ENCODE measurements at places on chromosomes 3 and 15. TPM values are rescaled to one million over a fixed set of nuclear protein-coding genes. Genes with fewer than 3 reads are reported as not detected.

SLC6A20 gene
- total RNA-seq: 10.2 TPM

GOLGA6D gene
- not detected for total RNA-seq

FOXB1 gene
- total RNA-seq: not detected

SCAANT1 gene
- total RNA-seq: not detected

SLC28A2 gene
- 1.5 TPM for total RNA-seq

GRCh38 chr3:57852896-57853295 lies 96.8 kb downstream of the SLMAP start:
- peak; percentile 43 for DNase-seq

GRCh38 chr15:69797615-69798014 lies 300.1 kb downstream of the TLE3 start:
- DNase-seq: no peak

DNA sequence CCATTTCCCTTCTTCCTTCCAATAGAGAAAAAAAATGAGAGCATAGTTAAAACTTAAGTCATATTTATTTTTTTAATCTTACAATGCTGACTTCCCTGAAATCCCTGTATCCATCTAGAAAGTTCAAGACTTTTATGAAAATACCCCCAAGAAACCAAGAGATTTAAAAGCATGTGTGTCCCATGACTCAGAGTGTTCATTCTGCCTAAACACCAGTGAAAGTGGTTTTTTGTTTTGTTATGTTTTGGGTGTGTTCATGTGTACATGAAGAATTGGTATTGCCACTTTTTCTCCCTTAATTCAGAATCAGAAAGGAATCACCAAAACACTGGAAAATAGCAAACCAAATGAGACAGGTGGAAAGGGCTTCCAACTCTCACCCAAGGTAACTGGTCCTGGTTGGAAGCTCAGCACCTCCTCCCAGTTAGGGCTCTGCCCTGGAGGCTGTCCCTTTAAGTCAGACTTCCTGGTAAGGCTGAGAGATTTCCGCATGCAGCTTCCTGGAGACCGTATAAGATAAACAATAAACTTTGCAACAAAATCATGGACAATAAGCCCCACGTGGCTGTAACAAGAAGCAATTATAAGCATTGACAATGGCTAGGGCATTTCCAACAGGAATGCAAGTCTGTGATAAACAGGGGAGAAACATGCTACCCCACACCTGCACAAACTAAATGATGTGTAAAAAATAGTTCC lies 121.9 kb upstream of the ARHGEF3 start:
- DNase-seq: peak; percentile 86

DNA sequence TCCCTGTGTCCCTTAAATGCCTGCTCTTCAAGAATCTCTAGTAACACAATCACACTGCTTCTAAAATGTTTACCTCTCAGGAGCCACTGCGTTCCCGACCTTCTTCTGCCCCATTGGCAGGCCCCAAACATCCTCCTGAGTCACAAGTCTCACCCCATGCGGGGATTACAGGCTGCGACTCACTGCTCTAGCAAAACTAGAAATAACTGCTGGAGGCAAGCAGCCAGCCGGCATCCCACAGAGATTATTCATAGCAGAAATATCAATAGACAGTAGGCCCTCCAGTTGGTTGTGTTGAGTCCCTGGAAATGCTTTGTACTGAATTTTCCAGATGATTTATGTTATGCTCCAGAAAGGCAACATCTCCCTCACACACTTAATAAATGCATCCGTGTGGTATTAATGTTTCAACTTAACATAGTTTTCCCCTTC lies 64.8 kb downstream of the RFTN1 start:
- peak; percentile 57 for DNase-seq

- DNase-seq: no peak
These were observed 631 bp downstream of the UBR1 start for GRCh38 chr15:43105077-43105736.

- DNase-seq: no peak
These were observed 112.9 kb upstream of the ARHGEF3 start for GRCh38 chr3:56914646-56915045.

- no peak for DNase-seq
These were observed 8.4 kb downstream of the UPK1B start for GRCh38 chr3:119181765-119182164.

DNA sequence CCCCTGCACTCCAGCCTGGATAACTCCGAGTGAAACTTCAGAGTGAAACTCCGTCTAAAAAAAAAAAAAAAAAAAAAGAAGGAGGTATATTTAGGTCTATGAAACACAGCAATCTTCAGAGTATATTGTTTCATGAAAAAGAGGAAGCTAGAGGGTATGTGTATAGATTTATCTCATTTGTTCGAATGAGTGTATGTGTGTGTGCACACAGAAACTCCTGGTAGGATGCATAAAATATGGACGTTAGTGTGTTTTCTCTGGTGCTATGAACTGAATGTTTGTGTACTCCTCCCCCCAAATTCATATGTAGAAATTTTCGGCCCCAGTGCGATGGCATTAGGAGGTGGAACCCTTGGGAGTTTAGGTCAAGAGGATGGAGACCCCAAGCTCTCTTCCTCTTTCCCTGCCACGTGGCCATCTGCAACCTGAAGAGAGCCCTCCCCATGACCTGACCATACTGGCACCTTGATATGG lies 98.6 kb upstream of the KLF13 start:
- no peak for DNase-seq

DNA sequence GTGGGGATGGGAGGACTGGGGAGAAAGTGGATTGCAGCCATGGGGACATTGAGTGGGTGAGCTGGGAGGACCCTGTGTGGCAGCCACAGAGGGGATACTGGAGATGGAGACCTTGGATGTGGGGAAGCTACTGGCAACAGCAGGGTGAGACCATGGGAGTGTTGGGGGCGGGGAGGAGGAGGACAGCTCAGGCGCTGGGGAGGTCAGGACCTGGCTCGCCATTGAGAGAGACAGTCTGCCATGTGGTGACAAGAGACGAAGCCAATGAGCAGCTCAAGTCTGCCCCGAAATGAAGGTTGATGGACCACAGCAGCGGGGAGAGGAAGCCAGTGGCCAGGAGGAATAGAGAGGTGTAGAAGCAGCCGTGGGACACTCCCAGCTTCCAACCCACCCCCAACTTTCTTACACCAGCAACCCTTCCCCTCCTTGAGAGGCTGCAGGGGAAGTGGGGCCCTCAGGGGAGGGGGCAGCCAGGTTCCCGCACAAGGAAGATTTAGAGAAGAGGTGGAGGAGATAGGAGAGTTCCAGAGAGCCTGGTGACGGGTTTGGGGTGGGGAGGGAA lies 118.1 kb downstream of the ASB7 start:
- no peak for DNase-seq

DNA sequence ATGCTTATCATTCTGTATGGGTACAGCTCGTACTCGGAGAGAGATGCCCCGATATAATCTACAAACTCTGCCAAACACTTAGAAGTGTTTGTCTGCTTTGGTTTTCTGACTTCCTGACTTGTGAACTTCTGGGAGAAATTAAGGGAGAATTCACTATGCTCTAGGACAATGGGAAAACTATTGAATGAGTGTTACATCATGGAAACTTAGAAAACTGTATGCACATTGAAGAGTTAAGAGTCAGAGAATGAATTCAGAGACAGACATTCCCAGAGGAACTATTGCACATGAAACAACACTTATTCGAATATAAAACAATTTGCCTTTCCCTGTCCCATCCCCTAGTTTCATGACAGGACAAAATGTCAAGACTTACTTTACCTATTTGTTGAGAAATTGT lies 57.8 kb downstream of the DTWD1 start:
- no peak for DNase-seq

- no peak for DNase-seq
These were observed 99.4 kb upstream of the TSC22D2 start for GRCh38 chr3:150308481-150309256.

DNA sequence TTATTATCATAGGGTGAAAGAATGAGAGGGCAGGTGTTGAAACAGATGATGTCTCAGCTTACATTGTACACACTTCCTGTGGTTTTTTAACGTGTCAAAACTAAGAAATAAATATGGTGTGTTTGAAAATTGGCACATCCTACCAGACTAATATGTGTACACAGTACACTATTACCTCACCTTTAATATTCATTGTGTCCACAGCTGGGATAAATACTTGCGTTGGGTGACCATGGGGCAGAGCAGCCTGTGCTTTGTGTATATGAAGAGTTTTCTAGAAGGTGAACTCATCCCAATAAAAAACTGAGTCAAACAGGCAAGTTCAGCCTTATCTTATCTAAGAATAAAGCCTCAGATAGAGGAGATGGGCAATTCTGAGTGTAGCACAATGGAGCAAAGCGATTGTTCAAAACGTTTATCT lies 17.3 kb downstream of the SUCNR1 start:
- no peak for DNase-seq

- no peak for DNase-seq
These were observed 384.3 kb downstream of the CACNA2D3 start for GRCh38 chr3:54506603-54507002.

DNA sequence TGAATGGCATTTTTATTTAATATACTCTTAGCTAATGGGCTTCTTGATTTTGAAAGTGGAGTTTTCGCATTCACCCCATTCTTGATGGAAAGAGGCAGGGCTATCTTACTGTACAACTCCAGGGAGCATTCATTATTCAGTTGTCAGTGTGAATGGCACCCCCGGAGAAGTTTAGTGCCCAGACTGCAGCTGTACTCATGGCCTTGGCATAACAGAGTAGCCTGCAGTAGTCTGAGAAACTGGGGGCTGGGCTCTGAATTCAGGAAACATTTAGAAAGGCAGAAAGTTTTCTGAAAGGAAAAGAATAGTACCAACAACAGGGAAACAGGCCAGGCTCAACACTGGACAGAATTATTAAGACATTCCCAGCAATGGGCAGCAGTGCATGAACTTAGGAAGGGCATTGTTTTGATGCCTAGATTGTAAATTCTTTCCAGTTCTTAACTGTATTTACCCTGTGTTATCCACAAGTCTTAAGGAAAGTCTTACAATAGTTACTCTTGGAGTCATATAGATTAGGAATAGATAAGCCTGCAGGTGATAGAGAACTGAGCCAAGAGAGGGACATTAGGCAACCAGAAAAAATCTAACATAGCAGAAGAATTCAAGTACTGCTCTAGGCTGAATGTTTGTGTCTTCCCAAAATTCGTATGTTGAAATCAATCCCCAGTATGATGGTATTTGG lies 44.4 kb downstream of the TIPARP start:
- DNase-seq: no peak

DNA sequence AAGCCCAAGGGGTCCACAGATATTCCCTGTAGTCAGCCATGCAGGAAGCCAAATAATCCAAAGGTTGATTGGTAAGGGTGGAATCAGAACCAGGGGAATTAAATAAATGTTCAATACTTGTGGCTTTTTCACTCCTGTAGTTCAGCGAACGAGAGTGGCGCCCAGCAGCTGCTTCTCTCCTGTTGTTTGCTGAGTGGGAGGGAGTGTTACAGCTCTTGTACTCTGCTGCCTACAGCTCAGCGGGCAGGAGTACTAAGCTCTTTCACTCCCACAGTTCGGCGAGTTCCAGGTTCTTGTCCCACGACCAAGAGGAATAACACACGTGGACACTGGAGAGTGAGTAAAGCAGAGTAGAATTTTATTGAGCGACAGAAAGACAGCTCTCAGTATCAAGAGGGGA lies 105.9 kb downstream of the MOBP start:
- DNase-seq: no peak

DNA sequence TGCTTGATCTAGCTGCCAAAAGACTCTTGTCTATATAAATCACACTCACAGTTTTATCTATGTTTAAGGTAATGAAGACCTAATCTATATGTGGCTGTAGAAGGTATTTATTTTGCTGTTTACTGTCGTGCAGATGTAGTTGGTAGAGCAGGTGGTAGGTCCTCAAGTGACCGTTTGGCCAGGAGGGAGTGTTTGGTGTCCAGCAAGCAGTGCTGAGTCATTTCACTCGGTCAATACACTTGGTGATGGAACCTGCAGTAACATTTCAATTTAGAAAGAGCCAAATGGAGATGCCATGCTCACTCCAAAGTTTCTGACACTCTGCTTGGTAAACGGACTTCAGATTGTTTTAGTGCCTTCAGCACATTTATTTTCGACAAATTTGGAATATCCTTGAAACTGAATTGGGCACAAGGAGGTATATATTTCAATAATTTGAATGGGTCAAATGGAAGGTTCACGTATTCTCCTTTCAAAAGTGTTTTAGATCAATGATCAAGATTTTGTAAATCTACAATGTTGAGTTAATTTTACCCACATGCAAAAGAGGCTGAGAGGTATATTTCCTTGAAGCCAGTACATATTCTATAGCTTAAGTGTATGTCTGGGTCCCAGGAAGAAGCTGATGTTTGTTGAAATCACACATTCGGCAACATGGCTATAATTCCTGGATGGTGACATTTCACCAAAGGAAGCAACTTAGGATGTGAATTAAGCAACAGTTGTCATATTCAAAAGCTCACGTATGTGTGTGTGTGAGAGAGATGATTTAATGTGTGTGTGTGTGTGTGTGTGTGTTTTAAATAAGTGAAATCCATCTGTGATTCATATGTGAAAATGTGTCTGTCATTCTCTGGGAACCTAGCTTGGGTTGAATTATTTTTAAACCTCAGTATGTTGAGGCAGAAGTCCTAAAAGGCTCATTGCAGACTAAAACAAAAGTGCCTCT lies 7.7 kb upstream of the CX3CR1 start:
- no peak for DNase-seq

- no peak for DNase-seq
These were observed 47.1 kb downstream of the HRH1 start for GRCh38 chr3:11201251-11202019.

DNA sequence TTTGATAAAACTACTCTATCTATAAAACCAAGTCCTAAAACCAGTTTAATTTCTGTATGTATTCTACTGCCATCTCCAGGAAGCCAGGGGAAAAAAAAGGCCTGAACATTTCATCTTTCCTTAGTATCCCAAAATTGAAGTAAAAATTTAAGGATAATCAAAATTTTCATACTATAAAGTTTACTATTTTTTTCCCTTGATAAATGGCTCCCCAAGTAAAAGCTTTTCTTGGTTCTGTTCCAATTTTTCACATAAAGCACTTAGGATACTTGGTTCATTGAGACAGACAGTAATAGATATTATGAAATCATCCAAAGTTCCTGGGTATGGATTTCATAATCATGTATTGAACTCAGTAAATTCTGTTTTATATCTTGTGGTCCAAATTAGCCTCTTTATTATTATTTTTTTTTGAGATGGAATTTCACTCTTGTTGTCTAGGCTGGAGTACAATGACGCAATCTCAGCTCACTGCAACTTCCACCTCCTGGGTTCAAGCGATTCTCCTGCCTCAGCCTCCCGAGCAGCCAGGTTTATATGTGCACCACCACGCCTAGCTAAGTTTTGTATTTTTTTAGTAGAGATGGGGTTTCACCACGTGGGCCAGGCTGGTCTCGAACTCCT lies 34.5 kb downstream of the ICE2 start:
- no peak for DNase-seq

DNA sequence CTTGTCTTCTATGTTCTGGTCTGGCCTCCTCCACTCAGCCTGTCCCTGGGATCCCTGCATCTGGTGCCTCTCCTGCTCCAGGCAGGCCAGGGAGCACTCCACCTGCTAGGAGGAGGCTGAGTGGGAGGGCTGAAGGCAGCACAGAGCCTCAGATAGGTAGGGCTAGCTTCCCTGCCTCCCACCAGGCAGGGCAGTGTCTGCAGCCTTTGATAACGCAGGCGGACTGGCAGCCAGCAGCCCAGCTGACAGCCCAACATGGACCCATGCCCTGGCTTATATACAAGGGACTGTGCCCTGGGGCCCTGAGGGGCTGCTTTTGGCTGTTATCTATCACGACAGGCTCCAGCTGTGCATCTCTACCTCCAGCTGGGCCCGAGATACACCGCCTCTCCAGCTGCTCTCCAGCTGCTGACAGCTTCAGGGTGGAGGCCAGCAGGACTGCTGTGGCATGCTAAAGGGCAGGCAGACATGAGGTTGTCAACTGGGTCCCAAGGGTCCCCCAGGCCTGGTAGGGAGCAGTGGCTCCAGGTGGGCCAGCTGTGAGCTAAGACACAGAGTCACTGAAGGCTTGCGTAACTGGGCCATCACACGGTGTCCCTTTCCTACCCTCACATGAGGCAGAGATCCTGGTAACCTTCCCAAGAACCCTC lies 5.2 kb upstream of the CLK3 start:
- DNase-seq: peak; percentile 85

All from lung (tissue), 17 donors.